ENCODE measurements at places on chromosomes 5 and 9. TPM values are rescaled to one million over a fixed set of nuclear protein-coding genes. Genes with fewer than 3 reads are reported as not detected.

DNA sequence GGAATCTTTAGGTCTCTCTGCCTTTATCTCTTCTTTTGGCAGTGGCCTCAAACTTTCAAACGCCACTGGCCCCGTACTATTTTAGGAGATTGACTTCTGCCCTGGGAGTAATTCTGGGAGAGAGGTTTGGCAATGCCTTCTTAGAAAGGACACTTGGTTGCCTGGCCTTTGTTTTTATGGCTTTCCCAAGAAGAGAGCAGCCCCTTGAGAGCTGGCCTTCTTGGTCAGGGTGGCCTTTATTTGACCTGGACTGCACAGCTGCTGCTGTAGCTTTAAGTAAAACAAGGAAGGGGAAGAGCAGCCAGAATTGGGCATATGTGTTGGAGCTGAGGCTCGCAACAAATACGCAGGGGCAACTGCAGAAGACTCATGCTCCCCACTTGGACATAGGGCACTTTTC, 60.8 kb downstream of the PTPN3 start:
- H3K4me3 ChIP-seq = no peak overlapping the region
- no peak overlapping the region for H3K27ac ChIP-seq
- no peak for DNase-seq

GRCh38 chr9:13220837-13221236, 58.7 kb downstream of the MPDZ start:
- H3K4me1 ChIP-seq = no peaks in the 10 kb centered on the region
- no peak overlapping the region for H3K27ac ChIP-seq
- H3K27me3 ChIP-seq = no peaks in the 10 kb centered on the region
- no peak for DNase-seq
- H3K4me3 ChIP-seq = no peak overlapping the region

DNA sequence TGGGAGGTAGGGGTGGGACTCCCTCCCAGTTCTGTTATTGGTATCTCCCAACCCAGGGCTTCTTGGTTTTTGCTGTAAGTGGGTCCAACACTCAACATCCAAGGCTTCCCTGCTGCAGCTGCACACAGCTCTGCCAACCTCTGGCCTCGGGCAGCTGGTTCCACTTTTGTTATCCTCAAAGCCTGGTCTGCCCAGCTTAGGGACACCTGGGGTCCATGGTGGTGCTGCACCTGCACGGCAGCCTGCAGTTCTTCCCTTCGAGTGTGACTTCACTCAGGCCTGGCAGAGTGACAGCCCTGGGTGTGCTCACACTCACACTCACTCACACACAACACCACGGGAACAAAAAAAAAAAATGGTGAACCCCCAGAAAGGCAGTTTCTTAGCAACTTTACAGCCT, 15.3 kb upstream of the SAP30L start:
- DNase-seq = no peak
- H3K36me3 ChIP-seq = no peaks in the 10 kb centered on the region
- H3K27ac ChIP-seq = no peak overlapping the region

GRCh38 chr5:3343211-3343610, 252.4 kb upstream of the IRX1 start:
- no peaks in the 10 kb centered on the region for H3K4me1 ChIP-seq
- no peaks in the 10 kb centered on the region for H3K36me3 ChIP-seq
- no peak for DNase-seq
- no peak overlapping the region for H3K27ac ChIP-seq
- no peak overlapping the region for H3K4me3 ChIP-seq

Gene FAM151B
- 1.4 TPM for total RNA-seq

Gene IL13
- not detected for total RNA-seq

Gene MOCS2
- 27.8 TPM for total RNA-seq

Gene SLC22A4
- 8.3 TPM for total RNA-seq

Gene HK3
- total RNA-seq = 3.0 TPM

Gene GMCL2
- total RNA-seq = not detected

Gene PCDHGA9
- 1.1 TPM for total RNA-seq

All from colonic mucosa (tissue), 4 donors.